ENCODE measurements at places on chromosomes 4 and X.

GRCh38 chrX:68365341-68365740 is 68.0 kb downstream of the OPHN1 start:
- DNase-seq: no peak

- no peak for DNase-seq
Measured at GRCh38 chrX:45824471-45824870, 623.8 kb upstream of the DIPK2B start.

DNA sequence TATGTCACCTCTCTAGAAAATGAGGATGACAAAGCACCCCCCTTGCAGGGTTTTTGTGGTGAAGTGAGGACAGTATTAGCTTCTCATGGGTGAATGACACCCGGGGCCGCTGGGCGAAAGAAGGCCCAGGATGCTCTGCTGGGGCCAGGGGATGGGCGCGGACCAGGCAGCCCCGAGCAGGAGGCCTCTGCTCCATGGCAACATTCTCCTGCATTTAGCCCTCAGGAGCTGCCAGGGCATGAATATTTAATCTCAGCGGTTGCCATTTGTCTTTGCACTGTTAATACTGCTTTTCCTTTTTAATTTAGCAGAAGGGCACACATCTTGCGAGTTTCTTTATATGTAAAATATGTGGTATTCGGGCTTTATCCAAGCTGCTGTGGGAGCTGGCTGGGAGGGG is 30.3 kb upstream of the PSAPL1 start:
- no peak for DNase-seq

GRCh38 chr4:113094802-113095201 is 45.3 kb downstream of the ANK2 start:
- no peak for DNase-seq

DNA sequence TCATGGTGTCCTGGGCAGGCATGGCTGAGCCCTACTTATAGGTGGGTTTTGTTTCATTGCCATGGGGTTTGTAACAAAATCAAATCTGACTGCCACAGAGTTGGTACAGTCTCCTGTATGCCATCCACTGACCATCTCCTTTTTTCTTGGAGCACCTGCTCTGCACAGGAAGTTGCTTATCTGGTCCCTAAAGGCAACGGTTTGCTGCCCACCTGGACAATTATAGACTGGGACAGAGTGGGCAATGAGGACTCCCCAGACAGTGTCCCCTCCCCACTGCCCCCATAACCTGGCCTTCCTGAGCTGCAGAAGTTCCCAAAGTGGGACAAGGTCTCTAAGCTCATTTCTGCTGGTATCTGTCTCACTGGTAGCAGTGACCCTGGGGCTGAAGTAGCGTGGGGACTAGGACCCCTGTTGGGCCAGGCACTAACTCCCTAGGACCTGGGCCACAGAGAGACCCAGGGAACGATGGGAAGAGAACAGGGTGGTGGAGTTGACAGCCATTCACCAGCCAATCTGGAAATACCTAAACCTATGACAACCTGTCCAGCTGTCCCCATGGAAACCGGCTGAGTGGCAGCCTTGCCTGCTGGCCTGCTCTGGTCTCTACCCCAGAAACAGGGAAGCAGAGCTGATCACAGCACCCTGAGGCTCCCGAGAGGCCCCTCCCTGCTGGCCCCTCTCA is 64.7 kb downstream of the WFS1 start:
- no peak for DNase-seq

DNA sequence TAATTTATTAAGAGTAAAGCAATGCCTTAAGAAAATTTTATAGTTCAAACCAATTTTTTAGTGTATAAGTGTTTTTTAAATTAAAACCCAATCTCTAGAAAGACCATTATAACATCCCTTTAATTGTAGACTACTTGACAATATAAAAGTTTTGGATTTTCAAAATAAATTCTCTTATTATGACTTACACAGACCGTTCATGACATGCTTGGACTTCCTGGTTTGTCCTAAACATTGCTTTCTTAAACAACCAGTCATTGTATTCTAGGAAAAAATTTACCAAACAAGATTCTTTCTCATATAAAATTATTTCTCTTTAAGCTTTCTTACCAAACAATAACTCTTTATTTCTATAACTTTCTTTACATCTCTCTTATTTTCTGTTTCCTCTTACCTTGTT is 49.0 kb upstream of the CXorf51A start:
- no peak for DNase-seq

GRCh38 chrX:106899276-106899675 is 3.9 kb downstream of the RIPPLY1 start:
- DNase-seq: no peak
